Vagina (tissue), 2 donors: ENCODE measurements at places on chromosomes 1 and 21.

- no peak for DNase-seq
Observed at GRCh38 chr1:71269818-71270217, 189.0 kb upstream of the ZRANB2 start.

GRCh38 chr1:5427026-5427613 is 565.1 kb downstream of the NPHP4 start:
- DNase-seq: no peak

DNA sequence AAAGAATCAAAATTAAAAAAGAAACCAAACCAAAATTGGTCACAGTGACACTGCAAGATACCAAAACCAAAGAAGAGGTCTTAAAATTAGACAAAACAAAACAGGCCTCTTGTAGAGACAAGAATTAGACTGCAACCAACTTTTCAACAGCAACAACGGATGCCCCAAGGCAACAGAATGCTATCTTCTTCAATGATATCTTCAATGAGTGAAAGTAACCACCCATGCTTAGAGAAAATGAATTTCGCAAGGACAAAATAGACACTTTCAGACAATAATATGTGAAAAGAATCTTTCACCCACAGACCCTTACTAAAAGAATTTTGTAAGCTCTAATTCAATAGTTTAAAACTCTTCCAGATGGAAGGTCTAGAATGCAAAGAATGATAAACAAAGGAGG is 41.7 kb downstream of the USP48 start:
- no peak for DNase-seq

GRCh38 chr1:240073097-240073496 is 18.6 kb upstream of the FMN2 start:
- no peak for DNase-seq

- DNase-seq: no peak
Observed at GRCh38 chr21:28442624-28443023, 550.1 kb downstream of the LTN1 start.

DNA sequence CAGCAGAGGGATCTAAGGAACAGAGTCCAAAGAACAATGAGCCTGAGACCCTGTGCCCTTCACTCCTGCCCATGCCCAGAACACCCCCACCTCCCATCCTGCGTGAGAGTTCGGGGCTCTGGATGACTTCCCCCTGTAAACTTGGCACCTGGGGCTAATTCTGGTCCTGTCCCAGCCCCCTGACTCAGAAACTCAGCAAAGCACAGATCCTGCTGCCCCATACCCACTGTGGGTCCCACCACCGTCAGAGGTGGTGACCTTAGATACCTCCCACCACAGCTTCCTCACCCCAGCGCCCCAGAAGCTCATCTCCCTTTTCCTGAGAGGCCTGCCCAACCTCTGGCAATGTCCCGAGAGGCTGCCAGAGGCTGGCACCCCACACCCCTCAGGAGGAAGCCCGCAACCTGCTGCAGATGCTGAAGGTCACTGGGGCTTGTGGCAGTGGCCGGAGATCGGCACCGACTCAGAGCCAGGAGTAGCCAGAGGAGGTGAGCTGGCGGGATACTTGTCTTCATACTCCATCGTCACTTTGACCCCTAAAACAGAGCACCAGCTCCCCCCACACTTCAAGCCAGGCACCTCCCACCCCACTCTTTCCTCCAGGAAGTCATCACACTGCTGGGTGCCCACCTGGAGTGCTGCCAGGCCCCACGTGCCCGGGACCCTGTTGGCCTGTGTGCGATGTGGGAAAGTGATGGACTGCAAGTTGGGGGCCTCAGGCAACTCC is 111.6 kb upstream of the IFFO2 start:
- DNase-seq: no peak

- DNase-seq: no peak
Observed at GRCh38 chr1:32518976-32519375, 20.3 kb upstream of the ZBTB8A start.

DNA sequence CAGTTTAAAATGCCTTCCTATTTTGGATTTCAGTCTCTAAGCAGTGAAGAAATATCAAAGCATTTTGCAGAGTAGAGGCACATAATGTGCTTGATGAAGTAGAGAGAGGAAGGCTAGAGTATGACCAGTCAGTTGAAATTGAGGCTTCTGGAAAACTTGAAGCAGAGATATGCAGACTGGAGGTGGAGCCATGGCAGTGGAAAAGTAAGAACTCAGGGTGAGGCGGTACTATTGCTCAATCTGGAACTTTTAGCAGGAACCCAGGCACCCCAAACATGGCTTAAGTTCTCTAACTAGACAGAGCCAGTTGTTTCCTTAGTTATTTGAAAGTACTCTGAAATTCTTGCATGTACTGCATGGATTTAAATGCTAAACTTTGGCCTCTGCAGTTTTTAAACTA is 288.6 kb downstream of the HHAT start:
- no peak for DNase-seq
